ENCODE measurements at places on chromosomes 2 and 18.

DNA sequence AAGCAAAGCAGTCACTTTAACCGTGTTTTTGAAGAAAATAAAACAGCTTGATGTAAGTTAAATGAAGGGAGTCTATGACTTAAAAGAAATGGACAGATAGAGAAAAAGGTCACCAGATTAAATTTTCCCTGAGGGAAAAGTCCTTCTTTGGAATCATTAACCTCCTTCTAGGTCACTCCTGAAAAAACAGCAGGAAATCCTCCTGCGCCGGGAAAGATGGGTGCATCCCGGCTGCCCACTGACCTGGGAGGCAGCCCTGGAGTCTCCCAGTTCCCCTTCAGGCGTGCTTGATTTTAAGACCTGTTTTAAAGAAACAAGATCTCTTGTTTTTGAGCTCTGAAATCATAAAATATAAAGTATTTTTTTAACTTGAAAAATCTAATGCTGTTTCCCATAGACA, 18.4 kb upstream of the ZNF521 start:
- DNase-seq, result no peak

DNA sequence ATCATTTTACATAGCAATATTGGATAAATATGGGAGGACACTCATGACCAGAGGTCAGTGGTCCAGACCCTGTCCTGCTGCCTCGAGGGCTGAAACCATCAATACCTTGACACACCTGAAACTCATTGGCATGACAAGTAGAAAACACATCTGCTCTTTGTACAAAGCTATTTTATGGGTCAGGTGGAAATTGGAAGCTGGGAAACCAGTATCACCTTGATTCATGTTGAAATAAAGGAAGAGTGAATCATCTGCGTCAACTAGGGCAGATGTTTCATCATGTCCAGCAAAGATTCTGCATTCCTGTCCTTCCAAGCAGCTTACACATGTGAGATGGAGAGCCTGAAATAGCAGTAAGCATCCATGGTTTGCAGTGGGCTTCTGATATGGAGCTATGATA, 80.0 kb upstream of the ERBB4 start:
- no peak for DNase-seq

DNA sequence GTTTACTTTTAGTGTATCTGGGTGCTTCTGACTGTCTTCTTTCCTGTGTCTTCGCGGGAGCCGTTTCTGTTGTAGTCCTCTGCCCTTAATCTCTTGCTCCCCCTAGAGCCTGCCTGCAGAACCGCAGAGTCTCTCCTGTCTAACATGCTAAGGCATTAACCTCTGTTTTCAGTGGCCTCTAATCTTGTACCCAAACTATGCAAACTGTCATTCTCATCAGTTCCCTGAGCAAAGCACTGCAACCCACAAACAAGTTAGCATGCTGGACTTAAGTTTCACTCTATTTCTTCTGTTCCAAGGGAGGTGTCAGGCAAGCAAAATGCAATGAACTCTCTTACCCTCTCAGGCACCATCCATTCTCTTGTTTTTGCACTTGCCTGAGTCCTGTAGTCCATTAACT, 138.4 kb downstream of the OTX1 start:
- DNase-seq, result no peak

GRCh38 chr18:80106482-80107051, 2.5 kb upstream of the ADNP2 start:
- no peak for DNase-seq

DNA sequence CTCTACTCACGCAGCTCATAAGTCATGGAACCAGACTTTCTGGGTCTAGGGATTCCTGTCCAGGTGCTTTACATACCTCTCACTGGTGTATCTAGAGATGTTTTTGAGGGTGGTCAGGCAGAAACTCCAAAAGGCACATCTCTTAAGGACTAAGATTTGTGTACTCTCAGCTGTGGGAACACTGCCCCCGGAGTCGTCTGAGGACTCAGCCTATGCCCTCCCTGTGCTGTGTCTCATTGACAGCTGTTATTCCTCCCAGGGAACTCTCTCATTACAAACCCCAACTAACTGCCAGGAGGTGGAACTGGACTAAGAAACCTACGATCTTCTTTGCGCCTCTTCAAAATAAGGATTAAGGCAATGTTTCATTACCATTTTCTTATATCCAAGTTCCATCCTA, 293.9 kb upstream of the DLGAP1 start:
- DNase-seq, result no peak

DNA sequence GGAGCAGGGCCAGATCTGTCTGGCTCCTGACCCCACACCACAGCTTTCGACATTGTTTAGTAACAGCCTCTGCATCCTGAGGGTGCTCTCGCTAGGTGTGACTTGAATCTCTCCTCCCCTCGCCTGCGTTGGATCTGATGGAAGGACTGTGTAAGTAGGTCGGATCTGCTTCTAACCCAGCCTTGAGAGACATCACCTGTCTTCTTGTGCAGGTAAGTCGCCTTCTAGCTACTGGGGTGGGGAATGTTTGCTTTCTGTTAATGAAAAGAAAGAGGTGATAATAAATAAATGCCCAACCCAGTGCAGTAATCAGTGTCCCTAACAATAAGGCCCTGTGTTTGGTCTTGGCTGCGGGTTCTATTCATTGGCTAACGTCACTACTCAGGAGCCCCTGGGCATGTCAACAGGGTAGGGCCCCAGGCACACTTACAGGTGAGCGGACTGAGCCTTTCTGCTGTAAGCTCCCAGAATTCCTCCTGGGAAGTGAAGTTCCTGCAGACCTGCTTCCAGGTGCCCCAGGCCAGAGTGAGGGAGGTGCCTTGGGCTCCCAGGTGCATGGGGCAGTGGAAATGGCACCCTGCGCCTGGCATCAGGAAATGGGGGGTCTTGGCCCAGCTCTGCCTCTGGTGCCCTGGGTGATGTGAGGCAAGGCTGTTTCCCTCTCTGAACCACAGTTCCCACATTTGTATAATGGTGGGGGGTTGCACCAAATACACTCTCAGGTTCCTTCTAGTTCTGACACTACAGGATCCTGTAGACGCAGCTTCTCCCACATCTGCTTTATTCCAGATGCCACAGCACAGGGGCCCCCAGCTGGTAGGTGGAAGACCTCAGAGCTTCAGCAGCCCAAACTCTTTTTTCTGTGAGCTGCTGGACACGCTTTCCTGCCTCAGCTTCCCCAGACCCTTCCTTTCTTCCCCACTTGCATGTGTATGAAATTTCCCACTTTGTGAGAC, 11.2 kb upstream of the FOSL2 start:
- DNase-seq, result no peak

- DNase-seq, result no peak
Measured at GRCh38 chr2:224155896-224156295, 116.8 kb upstream of the SERPINE2 start.

- no peak for DNase-seq
Measured at GRCh38 chr2:16908656-16909055, 243.0 kb upstream of the CYRIA start.

- no peak for DNase-seq
Measured at GRCh38 chr2:31785876-31786275, 205.1 kb upstream of the SRD5A2 start.

GRCh38 chr18:40326985-40327384, 1628.0 kb upstream of the PIK3C3 start:
- no peak for DNase-seq

DNA sequence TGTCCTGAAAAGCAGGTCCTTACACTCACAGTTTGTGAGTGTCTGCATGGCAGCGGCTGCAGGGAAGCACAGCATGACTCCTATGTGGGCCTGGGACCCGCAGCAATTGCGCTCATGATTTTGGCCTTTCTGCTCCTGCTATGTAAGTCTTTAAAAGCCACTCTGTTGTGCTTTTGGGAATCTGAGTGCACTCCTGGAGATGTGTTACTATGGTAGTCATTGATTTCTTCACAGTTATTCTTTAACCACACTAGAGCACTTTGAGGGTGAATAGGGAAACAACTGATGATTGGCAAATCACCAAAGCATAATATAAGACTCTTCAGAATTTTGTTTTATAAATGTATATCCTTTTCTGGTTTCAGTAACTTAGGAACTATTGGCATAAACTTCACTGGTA, 40.9 kb downstream of the DSG2 start:
- DNase-seq, result no peak

GRCh38 chr2:16243411-16243996, 303.2 kb downstream of the MYCN start:
- no peak for DNase-seq

- no peak for DNase-seq
Measured at GRCh38 chr18:51563396-51563795, 365.9 kb upstream of the MEX3C start.

- DNase-seq, result no peak
Measured at GRCh38 chr2:171341394-171342066, 92.3 kb downstream of the METTL8 start.

- DNase-seq, result peak; percentile 61
Measured at GRCh38 chr18:2958819-2959298, 54.1 kb downstream of the LPIN2 start.

DNA sequence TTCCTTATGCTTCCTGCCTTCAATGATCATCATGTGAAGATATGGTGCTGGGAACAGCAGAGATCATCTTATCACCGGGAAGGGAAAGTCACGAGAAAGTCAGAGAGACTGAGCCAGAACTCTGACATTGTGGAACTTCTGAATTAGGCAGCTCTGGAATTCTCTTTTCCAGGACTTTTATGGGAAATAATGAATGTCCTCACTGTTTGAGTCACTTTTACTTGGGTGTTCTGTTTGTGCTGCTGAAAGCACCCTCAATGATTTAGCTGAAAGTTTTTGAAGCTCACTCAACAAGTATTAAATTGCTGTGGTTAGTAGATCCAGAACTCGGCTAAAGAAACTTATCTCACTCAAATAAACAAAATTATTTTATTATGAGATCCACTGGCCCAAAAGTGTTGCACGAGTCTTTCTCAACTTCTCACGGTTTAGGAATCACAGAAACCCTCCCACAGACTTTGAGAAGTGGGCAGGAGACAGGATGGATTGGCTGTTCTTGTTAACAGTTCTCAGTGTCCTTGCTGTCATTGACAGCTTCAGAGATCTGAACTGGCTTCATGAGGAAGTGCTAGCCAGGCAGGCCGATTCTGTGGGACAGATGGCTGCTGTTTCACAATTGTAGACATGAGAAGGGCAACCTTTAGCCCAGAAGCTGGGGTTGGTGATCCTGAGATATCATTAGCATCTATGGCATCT, 26.4 kb upstream of the ATRAID start:
- DNase-seq, result no peak
